ENCODE measurements at places on chromosomes 3 and 15. TPM values are rescaled to one million over a fixed set of nuclear protein-coding genes. Genes with fewer than 3 reads are reported as not detected.

GOLGA8Q gene
- total RNA-seq = 2.3 TPM

PLIN1 gene
- total RNA-seq = 1.1 TPM

GOLGA6L7 gene
- not detected for total RNA-seq

CDHR4 gene
- total RNA-seq = not detected

MITF gene
- 29.5 TPM for total RNA-seq

C2CD4B gene
- total RNA-seq = 3.5 TPM

NIPA2 gene
- 46.2 TPM for total RNA-seq

FAM107A gene
- 91.5 TPM for total RNA-seq

GRK7 gene
- total RNA-seq = 0.12 TPM

SAXO2 gene
- 1.7 TPM for total RNA-seq

KCNMB3 gene
- total RNA-seq = 2.5 TPM

VIPR1 gene
- total RNA-seq = 184 TPM

SCN11A gene
- total RNA-seq = 0.14 TPM

GNAI2 gene
- 321 TPM for total RNA-seq

PCOLCE2 gene
- total RNA-seq = 23.3 TPM

TRIM71 gene
- 2.2 TPM for total RNA-seq

A4GNT gene
- total RNA-seq = not detected

SCAP gene
- total RNA-seq = 66.5 TPM

C3orf49 gene
- total RNA-seq = not detected

RPLP1 gene
- 1,255 TPM for total RNA-seq

PCNP gene
- total RNA-seq = 141 TPM

SLC38A3 gene
- not detected for total RNA-seq

TTLL13 gene
- not detected for total RNA-seq

CAV3 gene
- 0.32 TPM for total RNA-seq

JAGN1 gene
- 28.7 TPM for total RNA-seq

KNG1 gene
- 0.14 TPM for total RNA-seq

PLD1 gene
- total RNA-seq = 25.4 TPM

RASL12 gene
- 20.2 TPM for total RNA-seq

ZWILCH gene
- total RNA-seq = 4.6 TPM

ARGFX gene
- not detected for total RNA-seq

STXBP5L gene
- not detected for total RNA-seq

MKRN2OS gene
- total RNA-seq = not detected

OSTN gene
- total RNA-seq = not detected

SH2D7 gene
- total RNA-seq = not detected

CCRL2 gene
- total RNA-seq = 28.5 TPM

CCK gene
- 0.67 TPM for total RNA-seq

ITPR1 gene
- 91.7 TPM for total RNA-seq

CHRFAM7A gene
- total RNA-seq = 1.1 TPM

LRRC31 gene
- total RNA-seq = 1.7 TPM

ZMYND10 gene
- total RNA-seq = 2.8 TPM

LRRC2 gene
- 2.9 TPM for total RNA-seq

PDZRN3 gene
- 23.9 TPM for total RNA-seq

CFAP20DC gene
- not detected for total RNA-seq

SCG3 gene
- 0.17 TPM for total RNA-seq

COL8A1 gene
- total RNA-seq = 95.1 TPM

CX3CR1 gene
- total RNA-seq = 8.3 TPM

FBXO40 gene
- 0.09 TPM for total RNA-seq

SHC4 gene
- total RNA-seq = 0.32 TPM
